Right atrium auricular region (tissue), 2 donors: ENCODE measurements at places on chromosomes 11 and 22. TPM values are rescaled to one million over a fixed set of nuclear protein-coding genes. Genes with fewer than 3 reads are reported as not detected.
A peak's percentile ranks its signal among the peaks of the same experiment; 100 is the strongest.

DNA sequence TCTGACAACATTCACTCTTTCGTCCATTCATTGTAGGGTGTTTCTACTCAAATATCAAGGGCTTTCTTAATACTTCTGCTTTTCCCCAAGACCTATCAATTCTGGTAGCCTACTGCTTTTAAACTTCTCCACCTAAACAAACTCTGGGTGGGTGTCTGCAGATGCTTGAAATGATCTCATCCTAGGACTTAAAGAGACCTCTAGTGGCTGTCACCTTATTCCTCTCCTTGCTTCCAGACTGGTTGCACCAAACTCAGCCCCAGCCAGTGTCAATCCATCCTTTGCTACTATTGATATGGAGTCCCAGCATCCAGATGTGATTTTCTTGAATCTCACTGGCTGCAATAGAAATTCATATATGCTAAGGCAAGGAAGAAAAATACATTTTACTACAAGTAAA, 274.7 kb downstream of the NXPE2 start:
- no peak for DNase-seq

- DNase-seq: peak; percentile 54
Measured at GRCh38 chr11:93857413-93858120, 7.1 kb upstream of the VSTM5 start.

Gene KCNQ1OT1
- total RNA-seq: 0.35 TPM

DNA sequence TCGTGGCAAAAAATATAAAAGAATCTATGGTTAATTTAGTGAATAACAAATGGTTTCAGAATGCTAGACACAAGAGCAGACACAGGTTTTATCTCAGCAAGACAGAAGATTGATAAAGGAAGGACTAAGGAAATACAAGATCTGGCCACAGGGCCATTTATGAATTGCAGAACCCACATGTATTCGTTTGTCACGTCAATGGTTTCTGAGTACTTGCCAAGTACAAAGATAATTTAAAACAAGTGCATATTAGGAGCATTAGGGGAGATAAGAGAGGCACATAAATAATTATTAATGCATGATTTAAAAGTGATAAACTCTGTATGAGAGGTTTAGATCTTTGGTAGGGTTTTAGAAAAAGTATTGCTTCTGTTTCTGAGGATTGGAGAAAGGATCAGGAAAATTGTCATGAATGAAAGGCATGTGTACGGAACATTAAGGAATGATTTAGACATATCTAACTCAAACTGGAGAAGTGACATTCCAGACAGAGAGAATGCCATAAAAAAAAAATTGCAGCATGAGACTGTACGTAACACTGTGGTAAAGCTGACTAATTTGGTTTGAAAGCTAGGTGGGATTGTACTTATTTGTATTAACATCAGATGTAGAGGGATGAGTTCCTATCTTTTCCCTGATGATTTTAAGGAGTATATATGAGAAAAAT, 727.1 kb downstream of the NELL1 start:
- DNase-seq: no peak

- DNase-seq: no peak
Measured at GRCh38 chr11:16797776-16798175, 59.3 kb downstream of the C11orf58 start.

Gene CYP2D6
- not detected for total RNA-seq
